ENCODE measurements at places on chromosomes 16 and 17.

- DNase-seq, result no peak
These were observed 498 bp downstream of the IGFALS start for GRCh38 chr16:1792836-1793577.

DNA sequence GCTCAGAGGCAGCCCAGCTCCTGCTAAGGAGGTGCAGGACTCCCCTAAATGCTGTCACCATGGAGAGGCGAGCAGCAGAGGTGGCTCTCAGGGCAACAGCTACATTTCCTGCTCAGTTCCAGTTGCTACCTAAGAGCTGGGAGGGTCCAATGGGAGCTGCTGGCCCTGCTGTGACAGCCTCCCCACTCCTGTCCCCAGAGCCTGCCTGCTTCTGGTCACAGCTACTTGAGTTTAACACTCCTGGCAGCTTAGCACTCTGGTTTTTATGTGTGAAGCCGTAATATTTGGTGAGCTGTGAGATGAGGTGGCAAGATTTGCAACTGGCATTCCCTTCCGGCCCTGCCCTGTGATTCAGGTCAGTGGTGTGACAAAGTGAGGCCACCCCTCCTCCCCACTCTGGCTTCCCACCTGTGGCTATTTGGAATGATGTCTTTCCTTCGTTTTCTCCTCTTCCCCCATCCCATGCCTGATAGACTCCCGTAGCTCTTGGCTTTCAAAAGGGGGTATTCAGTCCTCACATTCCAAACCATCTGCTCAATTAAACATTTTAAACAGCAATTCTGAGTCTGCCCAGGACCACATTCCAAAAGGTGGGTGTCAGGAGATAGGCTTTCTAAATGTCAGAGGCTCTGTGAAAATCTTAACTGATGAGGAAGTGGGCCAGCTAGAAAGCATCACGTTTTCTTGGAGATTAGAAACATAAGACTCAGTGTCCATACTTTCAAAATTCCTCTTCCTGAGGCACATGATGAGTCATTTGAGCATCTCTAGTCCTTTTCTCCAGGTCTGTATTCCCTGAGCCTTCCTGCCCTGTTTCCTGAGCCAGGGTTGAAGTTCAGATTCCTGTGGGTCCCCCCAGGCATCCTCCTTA, 42.6 kb upstream of the SKAP1 start:
- no peak for DNase-seq

DNA sequence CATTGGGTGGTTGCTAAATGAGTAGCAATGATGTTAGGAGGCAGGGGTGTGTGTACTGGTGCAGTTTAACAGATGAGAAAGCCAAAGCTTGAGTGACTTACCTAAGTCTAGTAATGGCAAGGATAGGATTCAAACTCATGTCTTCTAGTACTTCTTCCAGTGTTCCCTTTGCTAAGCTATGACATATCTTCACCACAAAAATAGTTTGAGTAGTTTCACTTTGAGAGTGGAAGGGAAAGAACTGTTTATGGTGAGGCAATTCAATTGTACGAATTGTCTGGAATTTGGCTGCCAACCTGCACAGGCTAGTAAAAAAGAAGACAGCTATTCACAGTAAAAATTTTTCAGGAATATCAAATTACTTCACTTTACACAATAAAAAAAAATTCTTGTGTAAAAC, 138.0 kb downstream of the NLK start:
- no peak for DNase-seq

DNA sequence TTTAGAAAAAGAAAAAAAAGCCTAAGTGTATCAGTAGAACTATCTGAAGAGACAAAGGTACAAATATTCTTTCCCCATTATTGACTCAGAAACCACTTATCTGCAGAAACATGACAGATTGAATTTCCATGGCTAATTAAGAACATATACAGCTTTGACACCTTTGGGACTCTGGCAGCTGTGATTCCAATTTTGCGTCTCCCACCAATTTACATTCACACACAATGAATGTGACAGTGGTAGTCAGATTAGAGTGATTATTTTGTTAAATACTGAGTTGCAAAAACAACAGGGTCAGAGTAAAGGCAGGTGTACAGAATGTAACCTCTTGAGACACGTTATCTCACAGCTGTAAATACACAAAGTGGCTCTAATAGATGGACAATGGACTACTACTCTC, 5.3 kb upstream of the PPM1D start:
- no peak for DNase-seq

GRCh38 chr17:74832421-74832820, 27.3 kb downstream of the GRIN2C start:
- no peak for DNase-seq

DNA sequence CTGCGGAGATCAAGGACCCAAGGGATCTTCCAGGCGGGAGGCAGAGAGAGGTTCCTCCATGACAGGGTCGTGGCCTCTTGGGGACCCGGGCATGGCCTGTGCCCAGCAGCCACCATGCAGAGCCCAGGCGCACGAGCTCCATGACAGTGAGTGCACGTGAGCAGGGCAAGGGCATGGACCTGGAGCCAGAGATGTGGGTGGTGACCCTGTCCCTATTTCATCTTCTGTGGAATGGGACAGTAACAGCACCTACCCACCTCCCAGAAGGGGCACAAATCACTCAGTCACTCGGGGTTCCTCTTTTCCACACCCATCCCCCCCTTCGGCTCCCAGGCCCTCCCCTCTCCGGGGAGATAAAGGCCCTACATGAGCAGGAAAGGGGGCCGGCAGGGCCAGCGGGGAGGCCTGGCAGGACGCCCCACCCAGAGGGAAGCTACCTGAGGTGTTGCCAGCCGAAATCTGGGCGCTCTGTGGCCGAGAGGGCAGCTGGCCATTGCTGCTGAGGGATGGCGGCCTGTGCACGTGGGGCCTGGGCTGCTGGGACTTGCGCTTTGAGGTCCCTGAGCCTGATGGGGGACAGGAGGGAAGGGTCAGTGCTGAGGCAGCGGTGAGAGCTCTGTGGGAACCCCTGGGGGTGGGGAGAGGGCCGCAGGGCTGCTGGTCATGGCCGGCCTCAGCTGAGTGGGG, 10.4 kb downstream of the UBALD2 start:
- no peak for DNase-seq
